ENCODE measurements at places on chromosomes 5 and 9. TPM values are rescaled to one million over a fixed set of nuclear protein-coding genes. Genes with fewer than 3 reads are reported as not detected.

- H3K4me3 ChIP-seq: no peak overlapping the region
- H3K4me1 ChIP-seq: no peaks in the 10 kb centered on the region
- no peak for DNase-seq
- no peak overlapping the region for H3K27ac ChIP-seq
- H3K36me3 ChIP-seq: peaks cover 4% of the 10 kb centered on the region
Observed at GRCh38 chr5:113493446-113493845, 5.2 kb upstream of the MCC start.

DNA sequence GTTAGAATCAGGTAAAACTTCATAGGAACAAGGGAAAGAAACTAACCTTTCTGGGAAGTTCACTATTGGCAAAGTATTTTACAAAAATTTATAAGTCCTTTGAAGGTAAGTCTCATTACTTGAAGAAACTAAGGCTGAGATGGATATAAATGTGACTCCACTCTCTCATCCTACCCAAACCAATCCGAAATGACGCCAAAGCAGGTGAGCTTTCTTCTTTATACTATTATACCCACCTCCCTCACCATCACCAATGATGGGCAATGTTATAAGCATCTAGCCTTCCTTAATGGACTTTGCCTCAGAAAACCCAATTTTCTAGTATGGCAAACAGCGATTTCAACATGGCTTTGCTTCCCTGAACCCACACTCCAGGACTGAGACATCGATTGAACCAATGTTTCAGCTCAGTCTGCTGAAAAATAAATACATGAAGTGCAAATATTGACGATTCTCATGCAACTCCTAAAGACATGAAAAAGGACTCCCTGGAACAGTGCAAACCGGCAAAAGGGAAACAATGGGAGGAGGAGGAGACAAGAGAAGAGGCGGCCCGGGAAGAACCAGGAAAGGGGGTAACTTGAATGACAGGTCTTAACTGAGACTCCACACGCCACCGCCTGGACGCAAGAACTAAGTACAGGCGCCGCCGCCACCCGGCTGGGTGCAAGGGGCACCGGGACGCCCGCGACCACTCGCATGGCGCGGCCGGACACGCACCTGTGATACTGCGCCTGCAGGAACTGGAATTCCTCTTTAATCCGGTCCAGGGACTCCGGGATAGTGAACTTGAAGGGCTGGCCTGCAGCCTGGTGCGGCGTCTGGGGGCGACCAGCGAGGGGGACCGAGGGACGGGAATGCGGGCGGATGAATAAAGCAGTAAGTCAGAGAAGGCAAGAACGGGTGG, 2.5 kb downstream of the TLE1 start:
- peaks cover 5% of the 10 kb centered on the region for H3K36me3 ChIP-seq
- no peak overlapping the region for H3K27ac ChIP-seq
- peaks cover 10% of the 10 kb centered on the region for H3K27me3 ChIP-seq

GRCh38 chr5:138775034-138775433, 21.8 kb downstream of the CTNNA1 start:
- no peak for DNase-seq
- H3K4me1 ChIP-seq: peaks cover 26% of the 10 kb centered on the region
- peaks cover 29% of the 10 kb centered on the region for H3K36me3 ChIP-seq
- H3K4me3 ChIP-seq: no peak overlapping the region
- H3K27ac ChIP-seq: no peak overlapping the region

DNA sequence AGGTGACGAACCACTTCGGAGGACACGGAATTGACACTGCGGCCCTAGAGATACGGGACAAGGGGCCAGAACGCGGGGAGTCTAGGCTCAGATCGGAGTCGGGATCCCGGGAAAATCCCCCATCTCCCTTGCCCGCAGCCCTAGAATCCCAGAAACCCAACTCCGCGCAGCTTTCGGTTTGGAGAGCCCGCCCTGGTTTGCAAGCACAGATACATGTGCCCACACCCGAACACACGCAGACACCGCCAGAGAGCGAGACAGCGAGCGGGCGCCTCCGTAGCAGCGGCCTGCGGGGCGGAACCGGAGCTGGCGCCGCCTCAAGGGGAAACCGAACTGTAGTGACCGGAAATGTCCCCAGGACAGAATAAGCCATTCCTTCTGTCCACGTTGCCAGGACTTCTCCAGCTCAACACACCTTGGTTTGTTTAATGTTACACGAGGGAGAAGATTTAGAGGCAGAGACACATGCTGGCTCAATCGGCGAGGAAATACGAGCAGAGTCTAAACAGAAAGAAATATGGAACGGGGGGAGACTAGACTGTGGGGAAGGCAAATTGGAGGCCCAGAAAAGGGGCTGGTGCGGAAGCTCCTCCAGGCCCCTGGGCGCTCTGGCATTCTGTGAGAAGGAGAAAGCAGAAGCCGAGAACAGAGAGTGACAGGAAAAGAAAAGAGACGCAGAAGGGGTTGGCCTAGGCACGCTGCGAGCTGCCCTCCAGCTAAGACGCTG, 2.9 kb upstream of the PAX5 start:
- no peaks in the 10 kb centered on the region for H3K36me3 ChIP-seq
- H3K4me1 ChIP-seq: peaks cover 12% of the 10 kb centered on the region
- no peak for DNase-seq
- no peak overlapping the region for H3K27ac ChIP-seq

The P4HA2 gene
- total RNA-seq: 38.5 TPM

DNA sequence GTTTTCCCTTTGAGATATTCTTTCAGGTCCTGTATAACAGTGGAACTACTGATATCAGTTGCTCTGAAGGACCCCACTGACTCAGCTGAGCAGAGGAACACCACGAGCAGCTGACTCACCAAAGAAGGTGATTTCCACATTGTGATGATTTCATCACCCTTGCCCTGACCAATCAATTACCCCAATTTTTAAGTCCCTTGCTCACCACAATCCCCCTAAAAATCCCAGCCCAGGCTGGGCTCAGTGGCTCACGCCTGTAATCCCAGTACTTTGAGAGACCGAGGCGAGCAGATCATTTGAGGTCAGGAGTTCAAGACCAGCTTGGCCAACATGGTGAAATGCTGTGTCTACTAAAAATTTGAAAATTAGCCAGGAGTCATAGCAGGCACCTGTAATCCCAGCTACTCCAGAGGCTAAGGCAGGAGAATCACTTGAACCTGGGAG, 125.3 kb upstream of the ABCA1 start:
- no peak for DNase-seq
- no peak overlapping the region for H3K4me3 ChIP-seq
- peaks cover 14% of the 10 kb centered on the region for H3K4me1 ChIP-seq
- H3K36me3 ChIP-seq: no peaks in the 10 kb centered on the region
- no peaks in the 10 kb centered on the region for H3K27me3 ChIP-seq

DNA sequence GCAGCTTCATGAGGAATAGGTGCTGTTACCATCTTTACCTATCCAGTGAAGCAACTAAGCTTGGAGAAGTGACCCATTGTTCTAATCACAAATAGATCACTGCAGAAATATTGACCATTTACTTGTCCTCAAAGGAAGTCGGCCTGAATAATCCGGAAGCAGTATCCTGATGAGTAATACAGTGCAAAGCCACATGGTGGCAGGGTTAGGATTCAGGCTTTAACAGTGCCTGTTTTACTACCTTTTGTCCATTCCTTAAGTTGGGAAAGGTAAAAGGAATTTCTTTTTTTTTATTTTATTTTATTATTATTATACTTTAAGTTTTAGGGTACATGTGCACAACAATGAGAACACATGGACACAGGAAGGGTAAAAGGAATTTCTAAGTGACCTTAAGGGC, 336.3 kb downstream of the KDM4C start:
- no peak overlapping the region for H3K27ac ChIP-seq
- H3K4me1 ChIP-seq: peaks cover 17% of the 10 kb centered on the region
- H3K4me3 ChIP-seq: no peak overlapping the region
- no peak for DNase-seq

DNA sequence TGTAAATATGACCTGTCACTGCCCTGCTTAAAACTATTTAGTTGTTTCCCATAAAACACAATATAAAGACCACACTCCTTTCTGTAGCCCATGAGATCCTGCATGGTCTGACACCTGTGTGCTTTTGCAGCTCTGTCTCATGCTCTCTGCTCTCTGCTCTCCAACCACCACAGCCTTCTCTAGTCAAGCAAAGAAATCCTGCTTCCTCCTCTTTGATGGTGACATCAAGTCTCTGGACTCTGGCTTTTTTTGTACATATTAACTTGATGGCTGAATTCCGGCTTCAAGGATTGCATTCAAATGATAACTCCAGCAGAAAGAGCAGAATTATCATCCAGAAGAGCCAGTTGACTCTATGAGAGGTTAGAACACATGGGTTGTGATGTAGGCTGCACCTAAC, 58.2 kb downstream of the CHSY3 start:
- H3K36me3 ChIP-seq: no peaks in the 10 kb centered on the region
- no peaks in the 10 kb centered on the region for H3K27me3 ChIP-seq
- DNase-seq: no peak
- H3K4me1 ChIP-seq: peaks cover 8% of the 10 kb centered on the region
